ENCODE measurements at places on chromosomes 7 and 10.

DNA sequence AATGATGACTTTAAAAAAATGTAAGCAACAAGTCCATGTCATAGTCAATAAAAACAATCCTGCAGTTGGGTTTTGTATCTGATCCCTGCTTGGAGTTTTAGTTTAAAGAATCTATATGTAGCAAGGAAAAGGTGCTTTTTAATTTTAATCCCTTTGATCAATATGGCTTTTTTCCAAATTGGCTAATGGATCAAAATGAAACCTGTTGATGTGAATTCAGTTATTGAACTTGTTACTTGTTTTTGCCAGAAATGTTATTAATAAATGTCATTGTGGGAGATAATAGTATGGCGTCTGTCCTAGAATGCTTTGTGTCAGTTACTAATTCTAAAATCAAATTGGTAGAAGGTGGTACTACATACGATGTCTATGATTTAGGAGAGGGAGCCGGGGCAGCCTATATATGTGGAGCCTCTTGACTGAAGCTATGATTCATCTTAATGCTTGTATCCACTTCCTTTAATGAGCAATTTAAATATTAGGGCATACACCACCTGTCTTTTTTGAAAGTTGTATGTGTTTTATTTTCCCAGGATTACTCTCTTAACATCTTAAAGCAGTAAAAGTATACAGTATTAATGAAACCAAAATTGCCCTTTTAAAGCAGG is 10.3 kb upstream of the PBLD start:
- no peak for DNase-seq

DNA sequence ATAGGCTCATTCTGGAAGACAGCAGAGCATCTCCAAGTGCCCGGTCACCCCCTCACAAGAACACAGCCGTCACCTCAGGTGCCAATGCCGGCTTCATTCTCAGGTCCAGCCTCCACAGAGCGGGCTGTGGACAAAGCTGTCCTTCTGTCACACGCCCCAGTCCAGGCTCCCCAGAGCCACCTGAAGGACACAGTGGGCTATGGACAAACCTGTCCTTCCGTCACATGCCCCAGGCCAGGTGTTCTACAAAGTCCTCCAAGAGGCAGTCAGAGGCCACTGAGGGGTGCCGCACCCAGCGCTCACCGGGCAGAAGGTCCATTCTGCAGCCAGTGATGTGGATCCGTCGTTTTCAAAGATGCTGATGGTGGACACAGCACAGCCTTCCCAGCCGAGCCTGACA is 173.2 kb upstream of the PPP2R2D start:
- DNase-seq, result no peak

DNA sequence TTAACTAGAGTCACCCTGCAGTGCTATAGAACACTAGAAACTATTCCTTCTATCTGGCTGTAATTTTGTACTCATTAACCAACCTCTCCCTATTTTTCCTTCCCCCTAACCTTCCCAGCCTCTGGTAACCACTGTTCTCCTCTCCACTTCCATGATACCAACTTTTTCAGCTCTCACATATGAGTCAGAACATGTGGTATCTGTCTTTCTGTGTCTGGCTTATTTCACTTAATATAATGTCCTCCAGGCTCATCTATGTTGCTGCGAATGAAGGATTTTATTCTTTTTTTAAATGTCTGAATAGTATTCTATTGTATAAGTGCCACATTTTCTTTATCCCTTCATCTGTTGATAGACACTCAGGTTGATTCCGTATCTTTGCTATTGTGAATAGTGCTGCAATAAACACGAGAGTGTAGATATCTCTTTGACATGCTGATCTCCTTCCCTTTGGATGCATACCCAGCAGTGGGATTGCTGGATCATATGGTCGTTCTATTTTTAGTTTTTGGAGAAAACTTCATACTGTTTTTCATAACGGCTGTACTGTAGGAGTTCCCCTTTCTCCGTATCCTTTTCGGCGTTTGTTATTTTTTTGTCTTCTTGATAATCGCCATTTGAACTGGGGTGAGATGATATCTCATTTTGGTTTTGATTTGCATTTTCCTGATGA is 101.4 kb downstream of the FAM107B start:
- DNase-seq, result no peak

GRCh38 chr10:21919117-21919516 is 84.4 kb downstream of the DNAJC1 start:
- no peak for DNase-seq

DNA sequence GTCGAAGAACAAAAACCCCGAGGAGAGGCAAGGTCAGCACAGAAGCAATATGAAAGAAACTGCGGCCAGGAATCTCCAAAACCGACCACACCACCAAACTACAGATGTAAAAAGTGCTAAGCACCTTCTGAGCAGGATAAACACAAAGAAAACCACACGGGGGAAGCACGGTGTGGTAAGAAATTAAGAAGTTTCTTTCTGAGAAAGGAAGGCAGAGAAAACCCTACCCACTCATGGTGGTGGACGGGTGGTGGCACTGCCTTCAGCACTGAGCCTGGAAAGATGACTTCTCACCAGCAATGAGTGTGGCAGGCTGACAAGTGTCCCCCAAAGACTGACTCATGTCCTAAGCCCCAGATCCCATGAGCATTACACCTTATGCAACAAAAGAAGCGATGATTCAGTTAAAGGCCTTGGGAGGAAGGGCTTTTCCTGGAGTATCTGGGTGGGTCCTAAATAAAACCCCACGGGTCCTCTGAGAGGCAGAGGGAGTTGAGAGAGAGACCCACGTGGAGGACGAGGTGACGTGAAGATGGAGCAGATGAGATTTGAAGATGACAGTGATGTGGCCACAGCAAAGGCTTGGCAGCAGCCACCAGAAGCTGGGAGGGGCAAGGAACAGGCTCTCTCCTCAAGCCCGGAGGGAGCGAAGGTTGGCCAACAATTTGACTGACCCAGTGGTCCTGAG is 124.9 kb downstream of the DLG5 start:
- DNase-seq, result no peak

DNA sequence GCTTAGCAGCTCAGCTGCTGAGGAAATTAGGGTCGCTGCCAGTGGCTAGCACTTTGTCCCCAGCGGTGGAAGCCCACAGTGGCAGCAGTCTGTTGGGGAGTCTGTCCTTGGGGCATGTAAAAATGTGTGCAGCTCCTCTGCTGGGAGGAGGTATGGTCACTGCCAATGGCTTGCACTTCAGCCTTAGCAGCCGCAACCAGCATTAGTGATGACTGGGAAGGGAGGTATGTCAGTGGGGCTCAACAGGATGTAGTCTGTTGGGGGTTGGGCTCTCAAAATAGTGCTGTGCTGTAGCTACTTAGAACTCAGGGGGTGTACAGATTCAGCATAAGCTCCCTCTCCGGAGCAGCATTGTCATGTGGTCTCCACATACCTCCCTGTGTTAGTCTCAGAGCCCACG is 189.9 kb downstream of the ZEB1 start:
- DNase-seq, result no peak

Measured in NCI-H187 treated with DMSO at 0.1 percent for 48 hours (cell line).